Activated naive CD8-positive, alpha-beta T cell treated with anti-CD3 and anti-CD28 coated beads, Interleukin-2, amount 10 ng/mL, durations not matched to agents 7 days and 5 days (primary cell): ENCODE measurements at places on chromosomes 7 and 10. TPM values are rescaled to one million over a fixed set of nuclear protein-coding genes. Genes with fewer than 3 reads are reported as not detected.

GRCh38 chr7:39647816-39648215, 24.4 kb downstream of the RALA start:
- DNase-seq, result no peak

- no peak for DNase-seq
Measured at GRCh38 chr10:94213001-94213530, 149.7 kb downstream of the NOC3L start.

The SLC29A3 gene
- 5.8 TPM for total RNA-seq

- no peak for DNase-seq
Measured at GRCh38 chr10:132990684-132991545, 48.5 kb upstream of the CFAP46 start.

GRCh38 chr7:158956805-158957509, 100.6 kb downstream of the DYNC2I1 start:
- no peak for DNase-seq

DNA sequence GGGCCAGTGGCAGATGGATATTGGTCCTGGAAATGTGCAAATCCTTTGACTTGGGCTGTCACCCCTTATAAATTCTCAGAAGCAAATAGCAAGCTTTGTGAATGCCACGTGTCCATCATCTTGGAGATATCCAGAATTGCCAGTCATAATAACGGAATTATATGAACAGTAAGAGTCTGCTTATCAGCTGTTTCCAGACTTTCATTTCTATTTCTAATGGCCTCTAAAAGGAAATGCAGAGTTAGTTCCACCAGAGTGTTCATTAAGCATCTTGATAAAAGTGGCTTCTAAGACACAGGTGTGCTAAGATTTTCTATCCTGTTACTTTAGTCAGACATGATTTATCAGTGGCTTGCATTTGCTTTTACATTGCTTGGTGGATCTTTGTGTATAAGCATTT, 87.4 kb downstream of the RAMP3 start:
- DNase-seq, result no peak

DNA sequence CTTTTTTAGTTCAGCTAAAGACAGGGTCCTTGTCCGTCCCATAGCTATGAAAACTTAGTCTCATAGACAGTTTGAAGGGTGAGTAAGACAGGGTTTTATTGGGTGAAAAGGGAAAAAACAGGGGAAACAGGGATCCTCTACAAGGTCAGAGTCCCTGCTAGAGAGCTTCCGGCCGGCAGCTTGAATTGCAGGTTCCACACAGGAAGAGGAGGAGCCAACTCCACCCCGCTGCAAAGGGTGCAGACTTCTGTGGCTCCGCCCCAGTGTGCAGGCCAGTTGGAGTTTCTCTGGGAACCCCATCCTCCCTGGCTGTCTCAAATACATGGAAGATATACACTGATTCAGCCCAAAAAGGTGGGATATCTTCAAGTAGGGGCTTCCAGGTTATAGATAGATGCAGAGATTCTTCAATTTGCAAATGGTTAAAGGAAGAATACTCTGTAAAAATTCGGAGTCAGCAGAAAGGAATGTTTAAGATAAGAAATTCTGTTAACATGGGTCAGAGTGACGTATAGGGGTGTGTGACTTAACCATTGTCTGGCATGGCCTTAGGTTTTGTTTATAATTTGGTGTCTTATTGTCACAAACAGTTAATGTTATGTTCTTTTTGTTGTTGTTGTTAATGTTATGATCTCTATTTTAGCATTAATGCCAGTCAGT, 34.6 kb upstream of the HECW1 start:
- no peak for DNase-seq
